ENCODE measurements at places on chromosomes 4 and X.

GRCh38 chrX:40987413-40987812 is 97.8 kb upstream of the USP9X start:
- no peak for DNase-seq

DNA sequence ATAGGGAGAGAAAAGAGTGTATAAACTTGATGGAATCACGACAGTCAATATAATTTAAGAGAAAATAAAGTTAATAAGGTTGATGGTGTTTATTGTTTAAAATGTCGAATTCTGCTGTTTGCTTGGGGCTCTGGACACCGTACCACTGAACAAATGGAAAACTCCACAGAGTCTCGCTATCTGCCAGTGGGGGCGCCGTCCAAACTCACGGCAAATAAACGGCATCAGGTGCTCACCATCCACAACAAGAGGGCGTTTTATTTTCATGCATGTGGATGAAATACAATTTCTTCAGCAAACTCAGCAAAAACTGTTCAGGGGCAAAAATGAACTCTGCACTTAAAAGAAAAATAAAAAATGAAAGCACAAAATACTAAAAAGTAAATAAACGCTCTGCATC is 46.6 kb upstream of the FAM47C start:
- DNase-seq = no peak

DNA sequence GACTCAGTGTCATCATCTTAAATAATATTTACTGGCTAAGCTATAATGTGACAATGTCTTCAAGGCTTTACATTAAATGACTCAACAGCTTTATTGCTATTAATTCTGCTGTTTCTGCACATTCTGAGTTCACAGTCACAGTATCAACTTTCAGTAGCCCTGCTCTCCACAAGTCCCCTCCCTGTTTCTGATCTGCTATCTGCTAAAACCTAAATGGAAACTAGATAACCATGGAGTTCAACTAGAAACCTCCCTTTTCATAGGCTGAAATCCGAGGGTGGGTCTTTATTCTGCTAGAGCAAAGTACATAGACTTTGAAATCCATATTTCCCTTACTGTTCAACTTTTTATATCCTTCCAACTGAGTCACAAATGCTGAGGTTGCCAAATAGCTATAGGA is 5.4 kb upstream of the ACE2 start:
- DNase-seq = no peak

DNA sequence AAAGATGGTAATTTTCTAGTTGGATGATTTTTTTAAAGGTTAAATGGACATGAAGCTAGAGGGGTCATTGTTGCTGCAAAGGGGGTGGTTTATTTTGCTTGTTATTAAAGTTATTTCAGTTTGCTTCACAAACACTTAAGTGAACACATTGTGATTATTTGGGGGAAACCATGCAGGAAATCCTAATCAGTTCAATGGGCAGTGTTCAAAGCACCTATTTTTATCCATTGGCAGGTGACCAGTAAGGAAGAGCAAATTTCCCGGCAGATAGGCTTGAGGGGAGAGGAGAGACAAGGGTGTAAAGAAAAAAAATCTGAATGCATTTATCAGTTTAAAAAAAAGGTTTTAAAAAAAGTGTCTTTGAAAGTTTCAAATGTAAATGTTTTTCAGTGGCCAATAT is 17.6 kb downstream of the GPR174 start:
- no peak for DNase-seq

- DNase-seq = no peak
These were observed 55.1 kb downstream of the PJA1 start for GRCh38 chrX:69110116-69110530.

DNA sequence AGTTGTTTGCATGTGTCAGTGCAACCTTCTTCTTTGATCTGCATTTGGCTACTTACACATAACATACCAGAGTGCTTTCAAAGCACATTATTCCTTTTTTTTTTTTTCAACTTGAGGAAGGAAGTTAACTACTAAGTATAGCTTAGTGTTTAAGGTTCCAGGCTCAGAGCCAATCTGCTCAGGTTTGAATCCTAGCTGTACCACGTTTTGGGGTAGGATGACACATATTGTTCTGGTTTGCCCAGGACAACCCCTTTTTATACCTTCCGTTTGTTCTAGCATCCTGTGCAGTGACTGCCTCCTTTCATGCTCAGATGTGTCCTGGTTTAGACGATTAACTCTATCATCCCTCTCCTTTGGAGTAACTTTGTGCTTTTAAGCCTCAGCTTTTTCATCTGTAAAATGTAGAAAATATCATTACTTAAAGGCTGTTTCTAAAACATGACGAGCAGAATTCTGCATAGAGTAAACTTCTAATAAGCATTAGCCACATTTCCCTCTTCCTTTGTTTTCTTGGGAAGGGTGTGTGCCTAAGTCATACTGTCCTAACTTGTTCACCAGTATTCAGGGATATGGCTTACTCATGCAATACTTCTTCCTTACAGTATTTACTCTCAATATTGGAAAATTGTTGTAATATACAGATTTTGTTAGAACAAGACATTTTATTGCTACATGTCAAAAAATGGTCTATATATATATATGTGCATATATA is 281.3 kb downstream of the C4orf33 start:
- DNase-seq = no peak

GRCh38 chr4:108193886-108194672 is 25.3 kb upstream of the LEF1 start:
- peak; percentile 68 for DNase-seq

- no peak for DNase-seq
These were observed 205.6 kb upstream of the AR start for GRCh38 chrX:67338262-67338661.

- no peak for DNase-seq
These were observed 53.5 kb downstream of the SPANXA2 start for GRCh38 chrX:141642979-141643378.

GRCh38 chrX:49912086-49912485 is 10.3 kb upstream of the CLCN5 start:
- DNase-seq = no peak

Data from NCI-H1930 (cell line).